Activated T-cell treated with anti-CD3 and anti-CD28 coated beads, Interleukin-2, amount 50 U/mL, for 1 hour (primary cell): ENCODE measurements at places on chromosomes 2 and 18.

DNA sequence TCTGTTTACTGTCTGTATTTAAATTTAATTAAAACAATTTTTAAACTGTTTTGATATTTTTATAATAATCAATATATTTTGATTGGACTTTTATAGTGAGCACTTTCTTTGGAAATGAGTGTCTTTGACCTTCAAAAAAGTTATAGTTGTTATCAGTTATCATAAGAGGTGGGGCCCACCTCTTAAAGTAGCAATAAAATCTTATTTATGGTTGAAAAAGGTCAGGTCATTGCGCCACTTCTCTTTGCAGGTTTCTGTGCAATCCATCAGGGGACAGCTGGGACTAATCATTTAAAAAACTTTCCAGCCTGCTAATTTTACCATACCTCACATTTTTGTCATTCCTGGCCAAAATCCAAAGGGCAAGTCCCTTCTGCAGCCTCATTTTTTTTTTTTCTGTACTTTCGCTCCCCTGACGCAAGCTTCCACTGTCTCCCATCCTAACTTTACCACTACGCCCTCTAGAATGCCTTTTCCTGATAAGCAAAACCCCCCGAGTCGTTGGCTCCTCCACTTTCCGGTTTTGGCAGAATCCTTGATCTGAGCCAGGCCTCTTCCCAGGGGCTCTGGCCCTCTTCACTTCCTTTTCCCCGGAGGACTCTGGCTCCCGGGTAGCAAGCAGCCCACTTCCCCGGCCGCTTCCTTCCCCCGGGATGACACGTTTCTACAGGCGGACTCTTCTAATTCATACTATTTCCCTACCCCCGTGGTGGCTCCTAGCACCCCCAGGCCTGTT is 1.1 kb upstream of the SEH1L start:
- DNase-seq: no peak

- no peak for DNase-seq
Observed at GRCh38 chr2:177322801-177323261, 58.3 kb upstream of the NFE2L2 start.

- DNase-seq: no peak
Observed at GRCh38 chr2:158718196-158718585, 76.9 kb upstream of the DAPL1 start.

DNA sequence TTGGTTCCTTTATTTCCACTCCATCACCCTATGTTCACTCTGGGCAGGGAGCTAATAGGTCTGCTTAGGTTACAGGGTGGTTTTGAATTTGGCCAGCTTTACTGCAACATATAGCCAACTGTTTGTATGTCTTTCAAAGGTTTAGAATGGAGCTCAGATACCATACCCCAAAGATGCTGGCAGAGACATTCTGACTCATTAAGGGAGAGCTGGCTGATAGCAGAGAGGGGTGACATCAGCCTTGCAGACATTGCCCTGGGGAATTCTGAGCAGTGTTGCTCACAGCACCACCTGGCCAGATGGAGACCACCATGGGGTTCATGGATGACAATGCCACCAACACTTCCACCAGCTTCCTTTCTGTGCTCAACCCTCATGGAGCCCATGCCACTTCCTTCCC is 2.1 kb downstream of the PROKR1 start:
- DNase-seq: no peak

- no peak for DNase-seq
Observed at GRCh38 chr2:207240649-207241048, 74.9 kb upstream of the KLF7 start.

- peak; percentile 33 for DNase-seq
Observed at GRCh38 chr2:222424729-222425671, 657 bp downstream of the SGPP2 start.

- no peak for DNase-seq
Observed at GRCh38 chr2:222296911-222297599, 1.7 kb downstream of the PAX3 start.

- no peak for DNase-seq
Observed at GRCh38 chr2:64727843-64728463, 74.2 kb upstream of the SERTAD2 start.

- no peak for DNase-seq
Observed at GRCh38 chr2:194883711-194884110, 773.3 kb upstream of the SLC39A10 start.

DNA sequence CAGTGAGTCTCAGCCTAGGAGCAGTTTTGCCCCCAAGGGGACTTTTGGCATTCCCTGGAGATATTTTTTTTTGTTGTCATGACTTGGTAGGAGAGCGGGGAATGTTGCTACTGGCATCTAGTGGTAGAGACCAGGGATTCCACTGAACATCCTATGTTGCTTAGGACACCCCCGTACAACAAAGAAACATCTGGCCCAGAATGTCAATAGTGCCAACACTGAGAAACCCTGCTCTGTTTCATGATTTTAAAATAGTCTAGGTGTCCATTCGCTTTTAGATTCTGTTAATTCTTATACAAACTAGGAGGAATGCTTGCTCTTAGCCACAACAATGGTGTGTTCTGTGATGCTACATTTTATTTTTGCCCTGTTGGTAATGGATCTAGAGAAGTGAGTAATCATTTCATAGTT is 225.8 kb upstream of the SIX3 start:
- DNase-seq: no peak

- DNase-seq: no peak
Observed at GRCh38 chr2:22784566-22784965, 600.4 kb upstream of the KLHL29 start.

DNA sequence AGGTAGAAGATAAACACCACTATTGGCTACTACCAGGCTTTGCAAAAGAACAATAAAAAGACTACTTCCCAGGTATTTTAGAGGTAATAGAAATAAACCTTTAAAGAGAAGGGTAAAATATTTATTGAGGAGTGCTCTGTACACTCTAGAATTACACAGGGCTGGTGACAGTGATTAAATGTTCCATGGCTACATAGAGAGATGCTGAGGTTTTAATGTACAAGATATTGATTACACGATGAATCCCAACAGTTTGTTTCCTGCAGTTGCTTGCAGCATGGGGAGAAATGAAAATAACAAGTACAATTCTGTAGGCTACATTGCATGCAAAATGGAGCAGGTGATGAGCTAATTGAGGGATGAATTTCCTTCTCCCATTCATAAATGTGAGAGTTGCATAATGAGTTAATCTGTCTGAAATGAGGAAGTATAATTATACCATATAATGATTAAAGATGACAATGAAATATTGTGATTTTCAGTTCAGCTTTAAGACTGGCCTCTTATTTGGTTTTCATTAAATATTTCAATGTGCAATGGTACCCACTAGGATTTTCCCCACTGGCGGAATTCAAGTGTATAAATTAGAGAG is 266.1 kb downstream of the SOCS6 start:
- DNase-seq: no peak

- no peak for DNase-seq
Observed at GRCh38 chr2:6945087-6945813, 28.0 kb downstream of the RNF144A start.

DNA sequence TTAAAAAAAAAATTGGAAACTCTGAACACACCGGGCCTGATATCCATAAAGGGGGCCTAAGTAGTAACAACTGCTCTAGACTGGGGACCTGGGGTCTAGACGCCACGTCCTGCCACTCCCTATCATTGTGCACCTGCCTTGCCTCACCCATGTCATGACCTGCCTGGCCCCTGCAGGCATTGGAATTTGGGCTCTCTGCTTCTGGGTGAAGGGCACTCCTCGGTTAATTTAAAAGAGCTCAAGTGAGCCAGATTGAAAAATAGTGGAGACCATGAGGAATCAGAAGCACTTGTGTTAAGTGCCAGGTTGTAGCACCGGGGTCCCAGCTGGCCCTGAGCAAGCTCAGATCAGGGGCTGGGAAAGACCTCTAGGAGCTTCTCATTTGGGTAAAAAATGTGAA is 48.1 kb downstream of the SLC4A1AP start:
- DNase-seq: no peak

- DNase-seq: no peak
Observed at GRCh38 chr2:66929632-66930338, 467.3 kb upstream of the ETAA1 start.
